ENCODE measurements at places on chromosomes 13 and 19.
A peak's percentile ranks its signal among the peaks of the same experiment; 100 is the strongest.

- no peak for DNase-seq
Observed at GRCh38 chr13:78576261-78576660, 27.1 kb downstream of the POU4F1 start.

DNA sequence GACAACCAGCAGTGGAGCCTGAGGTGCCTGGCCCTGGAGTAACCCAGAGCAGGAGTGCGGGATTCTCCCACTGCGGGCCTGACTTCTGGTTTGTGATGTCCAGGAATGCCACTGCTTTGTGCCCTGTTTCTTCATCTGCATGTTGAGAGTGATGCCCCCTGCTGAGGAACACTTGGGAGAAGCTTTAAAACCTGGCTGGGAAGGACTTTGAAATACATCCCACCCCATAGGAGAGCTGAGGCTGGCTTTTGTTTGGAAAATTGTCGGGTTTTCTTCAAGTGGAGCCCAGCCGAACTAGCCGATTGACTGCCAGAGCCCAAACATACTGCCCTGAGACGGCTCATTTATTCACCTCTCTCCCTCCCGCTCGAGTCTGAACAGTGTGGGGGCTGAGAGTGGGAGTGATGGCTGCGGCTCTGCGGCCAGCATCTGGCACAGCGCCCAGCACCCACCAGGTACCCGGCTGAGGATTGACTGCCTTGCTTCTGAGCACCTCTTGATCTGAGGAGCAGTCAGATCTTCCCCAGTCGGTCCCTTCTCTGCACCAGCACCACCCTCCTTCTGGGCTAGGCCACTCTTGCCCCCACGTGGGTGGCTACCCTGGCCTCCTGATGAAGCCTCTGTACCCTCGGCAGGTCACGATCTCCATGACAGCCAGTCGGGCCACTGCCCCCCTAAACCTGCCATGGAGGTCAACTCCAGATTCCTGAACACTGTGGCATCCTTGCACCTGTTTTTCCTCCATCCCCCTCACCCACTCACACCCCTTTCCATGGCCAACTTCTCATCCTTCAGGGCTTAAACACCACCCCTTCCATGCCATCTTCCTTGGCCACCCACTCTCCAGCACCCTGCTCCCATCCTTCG is 148.9 kb downstream of the SIPA1L3 start:
- no peak for DNase-seq

DNA sequence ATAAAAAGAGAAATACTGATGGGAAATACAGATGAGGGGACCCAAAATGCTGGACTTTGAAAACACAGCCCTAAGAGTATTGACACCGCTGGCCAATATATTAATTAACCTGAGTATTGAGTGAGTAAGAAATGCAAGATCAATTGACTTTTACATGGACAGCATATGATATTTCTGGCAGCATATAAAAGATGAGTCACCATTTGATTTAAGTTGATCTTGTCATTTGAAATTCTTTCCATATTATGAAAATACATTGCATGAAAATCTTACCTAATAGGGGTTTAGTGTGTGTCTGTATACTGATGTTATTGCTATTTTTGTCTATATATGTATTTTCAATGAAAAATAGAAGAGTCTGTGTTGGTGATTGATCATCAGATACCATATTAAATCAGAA is 619.6 kb downstream of the KCTD12 start:
- no peak for DNase-seq

DNA sequence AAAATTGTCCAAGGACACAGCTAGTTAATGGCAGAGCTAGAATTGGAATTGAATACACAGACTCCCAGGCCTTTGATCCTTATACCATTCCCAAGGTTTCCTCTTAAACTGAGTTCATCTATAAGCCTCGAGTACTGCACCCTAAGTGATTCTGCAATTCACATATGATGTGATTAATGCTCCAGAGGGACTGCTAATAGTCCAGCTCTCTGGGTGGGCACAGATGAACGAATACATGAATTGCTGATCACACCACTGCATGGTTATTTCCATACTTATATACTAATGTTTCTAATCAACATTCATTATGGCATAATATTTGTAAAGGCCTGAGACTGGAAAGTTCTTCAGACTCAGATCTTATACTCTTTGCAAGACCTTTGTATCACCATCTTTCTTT is 101.8 kb downstream of the NUFIP1 start:
- no peak for DNase-seq

DNA sequence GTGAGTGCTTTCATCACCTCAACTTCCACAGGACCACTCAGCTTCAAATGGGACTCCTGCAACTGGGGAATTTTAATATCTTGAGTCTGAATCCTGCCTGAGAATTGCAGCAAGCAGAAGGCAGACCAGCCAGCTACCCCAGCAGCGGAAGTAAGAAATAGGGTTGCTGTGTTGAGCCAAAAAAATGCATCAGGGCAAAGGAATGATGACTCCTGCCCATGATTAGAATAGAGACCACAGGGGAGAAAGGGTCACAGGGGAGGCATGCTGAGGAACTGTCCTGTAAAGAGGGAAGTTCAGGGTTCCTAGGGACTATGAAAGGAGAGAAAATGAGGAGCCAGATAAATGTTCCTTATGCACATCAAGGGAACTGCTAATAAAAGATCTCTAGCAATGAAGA is 370.2 kb downstream of the KCTD12 start:
- DNase-seq: peak; percentile 85

- DNase-seq: peak; percentile 20
Observed at GRCh38 chr19:9792206-9793070, 23.9 kb upstream of the ZNF846 start.

- no peak for DNase-seq
Observed at GRCh38 chr13:49615836-49616675, 12.3 kb upstream of the ARL11 start.

DNA sequence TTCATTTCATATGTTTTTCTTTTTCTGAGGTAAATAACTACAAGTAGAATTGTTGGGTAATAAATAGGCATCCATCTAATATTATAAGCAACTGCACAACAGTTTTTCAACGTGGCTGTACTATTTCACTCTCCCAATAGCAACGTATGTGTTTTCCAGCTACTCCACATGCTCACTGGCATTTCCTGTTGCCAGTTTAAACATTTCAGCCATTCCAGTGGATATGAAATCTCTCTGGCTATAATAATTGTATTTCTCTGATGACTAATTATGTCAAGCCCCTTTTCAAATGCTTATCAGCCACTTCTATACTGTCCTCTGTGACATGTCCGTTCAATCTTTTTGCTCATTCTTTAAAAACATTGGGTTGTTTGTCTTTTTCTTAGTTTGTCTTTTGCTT is 26.8 kb upstream of the ALOX5AP start:
- DNase-seq: peak; percentile 38

GRCh38 chr19:5006201-5006600 is 37.3 kb downstream of the KDM4B start:
- DNase-seq: peak; percentile 68

- DNase-seq: no peak
Observed at GRCh38 chr19:10467104-10467706, 36.0 kb downstream of the KEAP1 start.

- no peak for DNase-seq
Observed at GRCh38 chr19:41377977-41378709, 1.8 kb downstream of the TMEM91 start.

DNA sequence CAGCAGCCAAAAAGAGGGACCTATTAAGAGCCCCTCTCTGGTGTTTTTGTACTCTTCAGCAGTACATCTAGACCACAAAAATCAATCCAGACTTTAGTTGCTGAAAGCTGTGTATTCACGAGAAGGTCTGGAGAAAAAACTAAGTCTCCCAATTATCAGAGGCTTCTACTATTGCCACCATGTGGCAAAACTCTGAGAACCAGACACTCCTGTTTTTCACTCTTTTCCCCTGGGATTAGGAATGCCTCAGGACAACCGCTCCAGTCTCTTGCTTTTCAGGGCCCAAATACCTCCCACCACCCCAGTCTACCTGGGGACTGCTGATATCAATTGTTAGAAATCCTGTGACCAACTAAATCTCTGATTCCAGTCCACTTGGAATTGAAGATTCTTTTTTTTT is 30.1 kb upstream of the OBI1 start:
- no peak for DNase-seq

DNA sequence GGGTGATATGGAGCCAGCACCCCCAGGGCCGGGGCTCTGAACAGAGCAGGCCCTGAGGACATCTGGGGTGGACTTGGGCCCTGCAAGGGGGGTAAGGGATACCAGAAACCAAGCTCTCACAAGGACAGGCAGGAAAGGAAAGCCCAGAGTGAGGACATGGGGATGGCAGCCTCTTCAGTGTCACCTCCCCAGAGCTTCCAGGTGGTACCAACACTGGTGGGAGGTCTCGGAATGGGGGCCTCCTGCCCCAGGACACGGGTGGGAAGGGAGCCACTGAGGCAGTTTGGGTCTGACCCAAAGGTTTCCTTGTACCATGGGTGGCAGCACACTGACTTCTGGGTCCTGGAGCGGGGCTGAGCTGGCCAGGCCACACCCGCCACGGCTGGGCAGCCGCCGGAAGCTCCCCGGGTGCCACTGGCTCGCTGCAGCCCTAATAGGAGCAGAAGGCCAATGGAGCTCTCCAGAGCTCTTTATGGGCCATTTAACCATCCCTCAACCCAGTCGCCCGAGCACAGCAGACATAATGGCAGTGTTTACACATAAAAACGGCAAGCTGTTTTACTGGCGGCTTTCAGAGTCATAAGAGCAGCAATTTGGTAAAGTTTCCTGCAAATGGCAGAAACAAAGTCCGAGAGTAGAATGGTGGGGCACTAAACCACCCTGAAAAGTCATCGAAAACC is 59.3 kb downstream of the PEPD start:
- no peak for DNase-seq

DNA sequence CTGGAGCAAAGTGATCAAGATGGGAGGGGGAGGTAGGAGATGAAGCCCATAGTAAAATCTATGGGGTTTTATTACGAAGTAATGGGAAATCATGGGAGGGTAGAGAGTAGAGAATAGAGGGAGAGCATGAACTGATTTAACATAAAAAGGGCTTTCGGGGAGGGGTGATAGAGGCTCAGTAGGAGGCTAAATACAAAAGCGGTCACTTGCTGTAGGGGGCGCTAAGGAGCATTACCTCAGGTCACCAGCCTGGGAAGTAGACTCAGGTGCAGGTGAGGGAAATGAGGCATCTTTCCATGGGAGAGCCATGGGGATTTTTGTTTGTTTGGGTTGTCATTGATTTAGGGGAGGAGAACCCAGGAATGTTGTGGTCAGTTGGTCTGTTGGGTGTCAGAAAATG is 14.1 kb downstream of the KRTDAP start:
- no peak for DNase-seq

DNA sequence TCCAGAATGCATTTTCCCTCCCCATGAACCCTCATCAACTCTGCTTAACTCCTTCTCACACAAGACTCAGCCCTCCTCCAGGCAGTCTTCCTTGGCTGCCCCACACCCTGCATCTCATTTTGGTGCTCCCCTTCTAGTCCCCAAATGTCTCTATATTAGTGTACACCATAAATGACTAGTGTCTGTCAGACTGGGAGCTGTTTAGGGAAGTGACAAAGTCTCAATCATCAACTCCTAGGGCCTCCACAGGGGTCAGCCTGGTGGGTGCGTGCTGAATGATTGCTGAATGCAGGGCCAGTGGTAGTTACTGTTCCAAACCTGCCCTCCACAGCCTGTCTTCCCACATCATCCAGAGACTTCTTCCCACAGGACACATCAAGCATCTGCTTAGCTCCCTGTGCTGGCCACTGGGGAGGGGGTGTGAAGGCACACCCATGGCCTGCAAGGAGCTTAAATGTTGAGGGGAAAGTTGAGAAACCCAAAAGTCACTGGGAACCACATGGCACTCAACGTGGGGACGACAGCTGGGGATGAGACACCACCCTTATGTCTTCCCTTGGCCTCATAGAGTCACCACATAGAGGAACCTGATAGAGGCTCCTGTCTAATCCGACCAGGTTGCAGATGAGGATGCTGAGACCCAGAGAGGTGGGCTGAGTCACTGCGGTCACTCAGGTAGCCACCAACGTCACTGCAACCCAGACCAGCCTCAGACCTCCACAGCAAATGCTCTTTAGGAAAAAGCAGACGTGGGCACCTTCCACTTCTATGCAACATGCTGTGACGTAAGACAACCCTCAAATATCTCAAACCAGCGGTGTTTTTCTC is 79.3 kb upstream of the TM9SF2 start:
- DNase-seq: no peak

DNA sequence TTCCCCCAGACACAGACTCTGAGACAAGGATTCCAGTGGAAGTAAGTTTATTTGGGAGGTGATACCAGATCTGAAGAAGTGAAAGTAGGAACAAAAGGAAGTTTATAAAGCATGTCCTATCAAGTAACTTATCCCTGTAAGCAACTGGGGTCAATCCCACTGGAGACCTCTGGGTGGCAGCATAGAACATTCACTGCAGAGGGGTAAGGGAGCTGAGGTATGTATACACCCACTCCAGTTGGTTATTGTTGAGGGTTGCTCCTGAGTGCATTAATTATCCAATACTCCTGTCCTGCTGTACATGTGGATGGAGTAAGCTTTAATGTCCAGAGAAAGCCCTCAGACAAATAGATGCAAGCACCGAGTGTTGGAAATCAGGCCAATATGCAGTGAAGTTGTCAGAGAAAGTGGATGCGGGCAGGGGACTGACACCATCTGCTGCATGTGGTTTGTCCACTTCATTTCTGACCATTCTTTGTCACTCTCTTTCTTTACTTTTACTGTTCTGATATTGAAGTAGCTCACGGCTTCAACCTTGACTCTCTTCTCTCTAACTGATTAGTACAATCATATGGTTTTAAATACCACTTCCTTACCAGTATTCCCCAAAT is 46.7 kb downstream of the NOTCH3 start:
- peak; percentile 36 for DNase-seq

DNA sequence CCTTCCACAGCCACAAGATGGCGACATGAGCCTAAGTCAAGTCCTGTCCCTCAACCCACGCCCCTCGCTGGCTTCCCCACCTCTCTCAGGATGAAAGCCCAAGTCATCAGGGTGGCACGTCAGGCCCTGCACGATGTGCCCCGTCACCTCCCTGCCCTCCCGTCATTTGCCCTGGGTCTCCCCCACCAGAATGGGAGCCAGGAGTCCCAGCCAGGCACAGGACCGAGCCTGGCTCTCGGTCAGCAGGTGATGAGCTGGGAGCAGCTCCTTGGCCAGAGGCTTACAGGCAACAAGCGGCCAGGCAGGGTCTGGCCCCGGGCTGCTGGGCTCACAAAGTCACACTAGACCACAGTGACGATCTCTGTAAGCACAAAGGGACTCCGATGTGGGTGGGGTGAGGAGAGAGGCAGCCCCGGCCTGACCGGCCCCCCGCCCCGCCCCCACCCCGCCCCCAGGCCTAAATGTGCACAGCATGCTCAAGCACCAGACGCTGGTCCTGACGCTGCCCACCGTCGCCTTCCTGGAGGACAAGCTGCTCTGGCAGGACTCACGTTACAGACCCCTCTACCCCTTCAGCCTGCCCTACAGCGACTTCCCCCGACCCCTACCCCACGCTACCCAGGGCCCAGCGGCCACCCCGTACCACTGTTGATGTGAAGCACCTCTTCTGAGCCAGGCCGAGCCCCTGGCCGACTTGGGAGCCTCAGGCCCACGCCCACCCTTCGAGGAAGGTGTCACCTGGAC is 7.3 kb downstream of the MRPL4 start:
- peak; percentile 46 for DNase-seq

GRCh38 chr19:2350656-2351055 is 9.4 kb upstream of the TMPRSS9 start:
- no peak for DNase-seq

Measured in NCI-H226 (cell line).